ENCODE measurements at places on chromosomes 7 and 10.
A peak's percentile ranks its signal among the peaks of the same experiment; 100 is the strongest.

DNA sequence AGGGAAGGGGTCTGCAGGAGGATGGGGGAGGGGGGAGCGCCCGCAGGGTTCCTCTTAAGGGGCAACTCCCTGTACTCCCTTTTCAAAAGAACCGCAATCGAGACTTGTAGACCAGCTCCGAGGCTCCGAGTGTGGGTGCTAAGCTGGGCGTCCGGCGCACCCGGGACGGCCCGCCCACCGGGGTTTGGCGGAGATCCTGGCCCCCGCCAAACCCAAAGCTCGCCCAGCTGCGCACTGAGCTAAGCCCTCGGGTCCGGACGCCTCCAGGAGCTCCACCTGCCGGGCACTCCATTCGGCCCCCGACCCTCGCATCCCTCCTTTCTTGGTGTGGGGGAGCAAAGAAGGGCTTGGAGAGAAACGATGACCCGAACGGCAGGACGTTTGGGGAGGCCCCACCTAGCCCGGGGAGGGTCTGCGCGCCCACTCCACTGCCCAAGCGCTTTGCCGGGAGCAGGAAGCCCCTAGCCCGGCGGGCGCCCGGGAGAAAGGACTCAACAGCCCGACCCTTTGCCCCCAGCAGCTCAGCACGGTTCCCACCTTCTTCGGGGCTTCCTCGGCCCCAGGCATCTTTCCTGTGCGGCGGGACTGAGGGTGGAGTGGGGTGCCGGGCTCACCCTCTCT lies 651 bp downstream of the AFAP1L2 start:
- no peak for DNase-seq

GRCh38 chr7:35251606-35252310 lies 2.1 kb downstream of the TBX20 start:
- peak; percentile 14 for DNase-seq

GRCh38 chr7:7129381-7129780 lies 53.0 kb upstream of the C1GALT1 start:
- DNase-seq = no peak

DNA sequence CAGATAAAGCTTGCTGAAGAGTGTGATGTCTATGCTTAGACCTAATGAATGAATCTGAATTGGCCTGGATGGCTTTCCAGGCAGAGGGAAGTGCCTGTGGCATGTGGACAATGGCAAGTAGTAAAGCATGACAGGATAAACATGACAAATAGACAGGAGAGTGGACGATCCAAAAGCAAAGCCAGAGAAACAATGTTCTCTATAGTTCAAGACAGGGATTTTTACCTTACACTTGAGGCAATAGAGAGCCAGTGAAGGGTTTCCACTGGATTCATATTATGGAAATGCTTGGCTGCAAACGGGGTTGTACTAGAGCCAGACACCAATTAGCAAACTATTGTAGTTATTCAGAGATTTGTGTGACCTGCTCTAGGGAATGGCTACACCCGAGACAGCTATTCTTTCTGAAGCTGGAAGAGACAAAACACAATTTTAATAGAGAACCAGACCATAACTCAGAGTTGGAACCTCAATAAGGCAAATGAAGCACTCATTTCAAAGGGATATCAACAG lies 2.3 kb downstream of the AGMO start:
- DNase-seq = no peak

GRCh38 chr10:8803992-8804391 lies 749.5 kb downstream of the GATA3 start:
- no peak for DNase-seq

GRCh38 chr7:32036557-32036956 lies 33.6 kb downstream of the PDE1C start:
- DNase-seq = no peak

- no peak for DNase-seq
Measured at GRCh38 chr10:80471715-80472233, 17.7 kb downstream of the TSPAN14 start.

- no peak for DNase-seq
Measured at GRCh38 chr10:52615756-52616394, 156.7 kb downstream of the MBL2 start.

DNA sequence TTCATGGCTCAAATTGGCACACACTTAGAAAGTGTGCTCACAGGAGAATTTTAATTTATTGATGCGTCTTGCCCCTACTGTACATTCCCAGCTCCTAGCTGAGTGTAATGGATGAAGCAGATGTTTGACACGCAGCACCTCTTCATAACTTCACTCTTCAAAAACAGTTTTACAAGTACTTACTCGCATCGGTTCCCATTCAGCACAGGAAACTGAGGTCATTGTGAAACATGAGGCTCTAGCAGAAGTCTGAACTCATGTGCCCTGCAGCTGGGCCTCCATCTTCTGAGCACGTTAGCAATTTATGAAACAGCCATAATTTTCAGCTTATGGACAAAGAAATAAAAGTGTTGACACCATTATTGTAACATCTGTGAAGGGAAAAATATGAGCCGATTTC lies 558.9 kb upstream of the MGMT start:
- no peak for DNase-seq

GRCh38 chr10:75703191-75703854 lies 271.9 kb downstream of the LRMDA start:
- DNase-seq = peak; percentile 3

- no peak for DNase-seq
Measured at GRCh38 chr7:132777414-132777813, 201.1 kb upstream of the PLXNA4 start.

GRCh38 chr10:92740762-92741161 lies 51.0 kb downstream of the HHEX start:
- DNase-seq = no peak

- DNase-seq = no peak
Measured at GRCh38 chr7:42753811-42754363, 158.0 kb downstream of the C7orf25 start.
